Fibroblast of the conjunctiva (primary cell): ENCODE measurements at places on chromosomes 7 and 10.

- DNase-seq = no peak
These were observed 238.2 kb downstream of the BUB3 start for GRCh38 chr10:123392182-123392963.

DNA sequence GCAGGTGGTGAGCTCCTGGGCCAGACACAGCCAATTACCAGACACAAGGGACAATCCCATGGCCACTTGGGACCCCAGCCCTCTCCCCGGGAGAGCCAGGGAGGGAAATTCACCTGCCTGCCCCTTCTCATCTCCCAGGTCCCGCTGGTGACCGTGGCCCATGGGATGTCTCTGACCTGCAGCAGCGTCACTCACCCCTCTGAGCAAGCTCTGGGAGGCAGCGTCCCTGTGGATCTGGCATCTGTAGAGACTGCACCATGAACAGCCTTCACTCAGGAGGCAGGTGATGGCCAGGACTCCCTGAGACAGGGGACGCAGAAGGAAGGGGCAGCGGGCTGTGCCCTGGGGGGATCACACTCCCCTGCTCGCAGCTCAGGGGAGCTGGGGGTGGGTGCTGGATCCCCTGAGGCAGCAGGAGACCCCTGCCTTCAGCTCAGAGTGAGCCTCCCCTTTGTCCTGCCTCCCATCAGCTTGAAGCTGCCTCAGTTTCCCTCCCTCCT lies 90.8 kb downstream of the FOXL3 start:
- no peak for DNase-seq

GRCh38 chr7:37061849-37062559 lies 337.7 kb upstream of the AOAH start:
- no peak for DNase-seq

DNA sequence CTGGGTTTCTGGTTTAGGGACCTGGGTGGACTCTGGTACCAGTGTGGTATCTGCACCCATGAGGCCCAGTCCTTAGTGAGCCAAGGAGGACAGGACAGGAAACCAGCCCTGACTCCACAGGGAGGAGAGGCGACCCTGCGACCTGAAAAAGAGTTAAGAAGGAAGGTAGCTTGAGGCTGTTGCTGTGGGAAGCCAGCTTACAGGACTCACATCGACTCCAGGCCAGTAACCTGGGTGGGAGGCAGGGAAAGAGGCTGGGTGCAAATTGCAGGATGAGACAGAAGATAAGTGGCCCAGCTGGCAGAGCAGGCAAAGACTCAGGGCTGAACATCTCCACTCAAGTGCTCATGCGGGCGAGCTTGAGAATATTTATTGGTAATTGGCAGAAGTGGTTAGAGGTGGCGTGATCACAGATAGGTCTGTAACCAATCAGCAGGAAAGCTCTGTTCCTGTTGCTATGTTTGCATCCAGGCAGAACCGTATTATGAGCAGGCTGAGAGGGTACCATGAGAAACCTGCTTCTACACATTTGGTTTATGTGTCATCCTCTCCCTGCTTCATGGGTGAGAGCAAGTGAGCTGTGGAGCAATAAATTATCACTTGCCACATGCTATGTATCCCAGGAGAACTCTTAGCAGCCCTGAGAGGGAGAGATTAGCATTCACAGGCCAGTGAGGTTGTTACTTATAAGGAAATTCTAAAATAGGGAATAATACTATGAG lies 11.0 kb downstream of the TLL2 start:
- no peak for DNase-seq

DNA sequence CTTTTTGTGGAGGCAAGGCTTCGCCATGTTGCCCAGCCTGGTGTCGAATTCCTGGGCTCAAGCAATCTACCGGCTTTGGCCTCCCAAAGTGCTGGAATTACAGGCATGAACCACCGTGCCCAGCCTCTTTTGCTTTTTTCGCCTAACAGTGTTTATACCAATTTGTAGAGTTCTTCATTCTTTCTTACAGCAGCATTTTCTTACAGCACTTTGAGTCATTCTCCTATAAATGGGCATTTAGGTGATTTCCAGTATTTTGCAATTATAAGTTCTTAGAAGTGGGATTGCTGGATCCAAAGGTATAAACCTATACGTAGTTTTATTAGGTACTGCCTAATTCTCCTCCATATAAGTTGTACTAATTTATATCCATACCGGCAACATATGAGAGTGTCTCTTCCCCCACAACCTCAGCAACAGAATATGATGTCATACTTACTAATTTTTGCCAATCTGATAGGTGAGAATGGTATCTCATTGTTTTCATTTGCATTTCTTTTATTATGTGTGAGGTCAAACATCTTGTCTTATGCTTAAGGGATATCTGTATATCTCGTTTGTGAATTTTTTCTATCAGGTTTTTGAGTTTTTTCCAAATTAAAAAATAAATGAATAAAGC lies 39.1 kb downstream of the SUFU start:
- DNase-seq = no peak

DNA sequence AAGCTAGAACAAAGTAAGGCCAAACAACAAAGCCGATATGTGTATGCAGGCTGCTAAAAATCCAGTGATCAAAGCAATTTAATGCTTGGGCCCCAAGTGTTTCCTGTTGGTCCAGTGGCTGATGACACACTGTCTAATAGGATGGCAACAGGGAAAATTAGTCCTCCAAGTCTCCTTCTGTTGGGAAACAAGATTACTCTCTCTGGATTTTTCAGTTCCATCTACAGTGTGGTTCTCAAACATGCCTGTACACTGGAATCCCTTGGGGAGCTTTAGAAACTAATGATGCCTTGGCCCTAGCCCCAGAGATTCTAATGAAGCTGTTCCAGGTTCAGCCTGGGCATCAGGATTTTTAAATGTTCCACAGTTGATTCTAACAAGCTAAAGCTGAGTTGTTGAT lies 198.7 kb downstream of the AHR start:
- DNase-seq = no peak

GRCh38 chr10:79285315-79286197 lies 61.7 kb upstream of the PPIF start:
- DNase-seq = no peak

DNA sequence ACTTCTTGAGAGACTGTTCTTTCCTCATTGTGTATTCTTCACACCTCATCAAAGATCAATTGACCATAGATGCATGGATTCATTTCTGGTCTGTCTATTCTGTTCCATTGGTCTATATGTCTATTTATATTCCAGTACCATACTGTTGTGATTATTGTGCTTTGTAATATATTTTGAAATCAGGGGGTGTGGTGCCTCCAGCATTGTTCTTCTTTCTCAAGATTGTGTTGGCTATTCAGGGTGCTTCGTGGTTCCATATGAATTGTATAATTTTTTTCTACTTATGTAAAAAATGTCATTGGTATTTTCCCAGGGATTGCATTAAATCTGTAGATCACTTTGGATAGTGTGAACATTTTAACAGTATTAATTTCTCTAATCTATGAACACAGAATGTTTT lies 106.5 kb downstream of the EPC1 start:
- no peak for DNase-seq

DNA sequence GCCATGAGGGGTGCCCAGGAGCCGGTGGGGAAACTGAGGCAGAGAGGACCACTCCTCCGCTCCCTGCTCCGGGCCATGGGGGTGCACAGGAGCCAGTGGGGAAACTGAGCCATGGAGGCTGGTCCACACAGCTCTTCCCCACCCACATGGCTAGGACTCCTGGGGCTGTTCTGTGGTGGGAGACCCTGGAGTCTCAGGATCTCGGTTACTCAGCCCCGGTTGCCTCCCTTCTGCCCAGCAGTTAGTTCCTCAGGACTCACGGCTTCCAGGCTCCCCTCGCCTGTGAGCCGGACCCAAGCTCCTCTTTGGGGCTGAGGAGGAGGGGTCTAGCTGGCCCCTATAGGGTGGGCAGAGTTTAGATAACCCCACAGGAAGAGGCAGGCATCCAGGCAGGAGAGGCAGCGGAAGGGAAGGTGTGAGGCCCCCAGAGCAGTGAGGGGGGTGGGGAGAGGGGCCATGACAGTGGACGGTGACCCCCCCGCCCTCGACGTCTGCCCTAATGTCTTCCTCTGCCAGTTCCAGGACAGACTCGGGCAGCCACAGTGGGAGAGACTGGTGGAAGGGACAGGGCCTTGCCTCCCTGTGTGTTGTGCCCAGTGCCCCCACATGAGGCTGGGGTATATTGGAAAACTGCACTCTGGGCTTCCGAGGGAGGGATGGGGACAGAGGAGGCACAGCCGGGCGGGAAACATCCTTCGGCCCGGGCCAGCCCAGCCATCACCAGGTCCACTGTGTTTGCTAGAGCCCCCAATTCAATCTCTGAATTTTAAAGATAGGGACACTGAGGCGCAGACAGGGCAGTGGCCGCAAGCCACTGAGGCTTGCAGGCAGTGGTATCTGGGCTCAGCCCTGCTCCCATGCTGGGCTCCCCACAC lies 4.3 kb downstream of the ELFN1 start:
- no peak for DNase-seq

DNA sequence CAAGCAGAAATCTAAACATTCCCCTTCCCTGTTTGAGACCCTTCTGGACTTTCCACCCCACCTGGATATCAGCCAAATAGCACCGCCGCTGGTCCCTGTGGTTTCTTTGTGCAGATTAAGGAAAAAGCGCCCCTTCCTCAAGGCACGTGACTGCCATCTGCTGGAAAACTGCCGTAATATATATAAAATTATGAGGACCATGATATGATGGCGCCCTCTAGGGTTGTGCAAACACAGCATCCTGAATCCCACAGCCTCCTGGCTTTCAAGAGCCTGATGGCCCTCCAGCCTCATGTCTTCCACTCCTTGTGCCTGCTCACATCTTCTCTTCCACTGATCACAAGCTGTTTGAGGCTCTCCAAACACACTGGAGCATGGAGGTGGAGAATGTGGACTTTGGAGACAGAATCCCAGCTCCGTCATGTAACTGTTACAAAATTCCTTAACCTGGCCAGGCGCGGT lies 121.3 kb downstream of the MYL10 start:
- peak; percentile 24 for DNase-seq

GRCh38 chr10:1440897-1441296 lies 296.4 kb downstream of the ADARB2 start:
- no peak for DNase-seq
